ENCODE measurements at places on chromosomes 16 and 17. TPM values are rescaled to one million over a fixed set of nuclear protein-coding genes. Genes with fewer than 3 reads are reported as not detected.

NGFR gene
- 0.13 TPM for total RNA-seq

BRICD5 gene
- 3.8 TPM for total RNA-seq

MMP28 gene
- total RNA-seq = 1.3 TPM

KATNIP gene
- 12.7 TPM for total RNA-seq

PGAP3 gene
- total RNA-seq = 20.9 TPM

SPATA22 gene
- 0.38 TPM for total RNA-seq

SARM1 gene
- 5.4 TPM for total RNA-seq

Measured in mesangial cell (primary cell).